ENCODE measurements at places on chromosomes 6 and 20.

GRCh38 chr6:154623391-154623790 lies 109.8 kb upstream of the SCAF8 start:
- DNase-seq: no peak

- no peak for DNase-seq
Observed at GRCh38 chr6:170222498-170223471, 68.1 kb downstream of the DLL1 start.

DNA sequence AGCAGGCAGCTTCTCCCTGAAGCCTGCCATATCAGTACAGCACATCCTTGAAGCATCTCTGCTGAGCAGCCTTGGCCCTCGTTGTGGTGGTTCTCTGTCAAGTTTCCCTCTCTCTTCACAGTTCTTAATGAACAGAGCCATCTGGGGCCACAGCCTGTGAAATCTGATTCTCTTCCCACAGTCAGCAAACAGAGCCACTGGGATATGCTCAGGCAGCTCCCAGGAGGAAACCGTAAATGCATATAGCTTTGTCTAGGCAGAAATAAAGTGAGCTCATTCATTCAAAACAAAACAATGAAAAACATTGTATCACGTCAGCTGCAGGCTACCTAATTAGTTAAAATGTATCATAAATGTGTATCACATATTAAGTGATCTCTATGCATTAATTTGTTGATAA lies 80.3 kb downstream of the TBC1D7 start:
- DNase-seq: no peak

GRCh38 chr20:13101276-13101675 lies 92.5 kb downstream of the SPTLC3 start:
- no peak for DNase-seq

DNA sequence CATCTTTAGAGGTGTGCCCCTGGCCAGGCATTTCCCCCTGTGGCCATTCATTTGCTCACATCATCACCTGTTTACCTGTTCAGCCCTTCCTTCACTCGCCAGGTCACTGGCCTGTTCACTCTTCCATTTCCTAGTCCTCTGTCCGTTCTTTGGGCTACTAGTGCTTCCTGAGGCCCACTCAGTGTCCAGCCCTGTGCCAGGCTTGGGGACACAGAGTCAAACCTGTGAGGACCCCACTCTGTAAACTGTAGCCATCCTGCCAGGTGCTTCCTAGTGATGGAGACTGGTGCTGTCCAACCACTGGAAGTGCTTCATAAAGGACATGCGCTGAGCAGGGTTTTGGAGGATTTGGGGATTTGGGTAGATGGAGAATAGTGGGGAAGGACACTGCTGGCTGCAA lies 3.5 kb downstream of the DLGAP4 start:
- DNase-seq: no peak

- no peak for DNase-seq
Observed at GRCh38 chr6:130222775-130223174, at the start of gene SAMD3. Gene SAMD3, minus strand, starts transcription at chr6:130222951. Its CDS starts 7,678 bp downstream, at chr6:130215273.

DNA sequence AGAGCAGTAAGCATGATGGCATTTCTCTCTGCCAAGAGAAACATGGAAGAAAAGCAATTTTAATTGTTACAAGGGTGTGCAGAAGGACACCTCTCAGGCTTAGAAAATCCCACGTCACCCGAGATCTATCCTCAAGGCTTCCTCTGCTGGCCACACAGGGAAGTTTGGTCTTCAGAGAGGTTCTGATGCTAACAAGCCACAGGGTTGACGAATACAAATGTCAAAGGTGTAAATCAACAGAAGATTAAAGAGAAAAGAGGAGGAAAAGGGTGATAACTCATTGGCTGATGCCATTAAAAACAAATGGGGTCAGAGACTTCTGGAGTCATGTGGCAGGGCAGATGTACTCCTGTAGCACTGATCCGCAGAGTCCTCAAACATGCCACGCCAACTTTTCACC lies 33.6 kb upstream of the SPDEF start:
- DNase-seq: no peak

GRCh38 chr6:29146179-29146578 lies 24.5 kb upstream of the OR2J2 start:
- DNase-seq: no peak
